ENCODE measurements at places on chromosomes 7 and 10.

DNA sequence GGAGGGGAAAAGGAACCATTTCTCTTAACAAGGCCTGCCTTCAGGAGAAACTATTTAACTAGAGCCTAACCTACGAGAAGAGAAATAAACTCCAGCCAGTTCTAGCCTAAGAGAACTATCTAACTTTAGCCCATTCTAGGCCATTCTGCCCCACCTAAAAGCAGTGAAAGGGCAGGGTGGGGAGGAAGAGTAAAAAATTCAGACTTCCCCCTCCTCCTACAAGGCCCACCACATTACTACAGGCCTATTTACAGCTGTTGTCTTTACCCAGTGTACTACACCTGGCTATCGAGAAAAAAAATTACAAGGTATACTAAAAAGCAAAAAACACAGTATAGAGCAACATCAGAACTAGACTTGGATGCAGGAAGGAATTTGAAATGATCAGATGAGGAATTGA lies 93.0 kb downstream of the KMT2C start:
- no peak overlapping the region for H3K27ac ChIP-seq
- H3K4me3 ChIP-seq: no peak overlapping the region
- H3K27me3 ChIP-seq: no peaks in the 10 kb centered on the region
- DNase-seq: no peak
- H3K4me1 ChIP-seq: no peaks in the 10 kb centered on the region

DNA sequence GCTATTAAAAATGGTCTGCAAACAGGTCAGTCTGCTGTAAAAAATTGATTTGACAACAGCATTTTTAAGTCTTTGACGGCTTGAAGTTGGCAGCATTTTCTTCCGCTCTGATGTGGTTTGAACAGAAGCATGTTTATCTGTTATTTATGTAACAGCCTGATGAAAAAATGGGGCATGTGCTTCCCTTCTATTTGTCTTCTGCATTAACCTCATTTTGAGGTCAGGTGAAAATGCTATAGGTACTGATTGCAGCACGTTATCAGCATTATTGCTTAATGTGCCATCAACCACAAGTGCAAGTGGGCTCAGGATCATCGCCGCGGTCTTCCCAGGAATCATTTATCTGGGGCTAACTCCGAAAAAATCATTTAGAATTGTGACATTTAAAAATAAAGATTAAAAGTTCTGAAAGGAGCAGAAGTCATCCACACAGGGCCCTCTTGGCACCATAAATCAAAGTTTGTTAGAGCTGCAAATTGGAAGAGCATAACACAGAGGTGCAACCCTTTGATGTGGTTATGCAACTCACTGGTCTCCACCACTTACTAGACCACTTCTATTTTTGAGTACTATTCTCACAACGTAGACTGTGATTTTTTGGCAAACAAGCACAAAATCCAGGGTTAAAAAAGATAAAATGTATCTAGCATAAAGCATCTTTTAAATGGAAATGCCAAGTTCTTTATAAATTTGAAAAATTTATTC lies 307.7 kb downstream of the MDFIC start:
- no peak for DNase-seq
- no peaks in the 10 kb centered on the region for H3K4me1 ChIP-seq
- no peak overlapping the region for H3K27ac ChIP-seq
- H3K4me3 ChIP-seq: no peak overlapping the region

DNA sequence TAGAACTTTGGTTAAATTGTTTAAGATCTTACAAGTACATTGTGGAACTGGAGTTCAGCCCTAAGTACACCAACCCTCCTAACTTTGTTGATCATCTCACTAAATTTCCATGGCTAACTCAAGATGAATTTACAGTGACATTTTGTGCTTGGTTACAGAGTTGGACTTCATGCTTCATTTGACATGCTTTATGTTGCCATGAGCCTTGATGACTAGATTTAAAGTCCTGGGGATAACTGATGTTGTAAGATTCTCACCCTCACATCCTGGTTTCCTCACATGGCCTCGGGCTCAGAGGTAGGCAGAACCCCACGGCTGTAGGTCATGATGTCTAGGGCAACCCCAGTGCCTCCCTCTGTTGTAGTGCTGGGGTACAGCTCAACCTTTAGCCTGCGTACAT lies 397.2 kb upstream of the IGFBP3 start:
- H3K4me3 ChIP-seq: no peak overlapping the region
- no peak overlapping the region for H3K27ac ChIP-seq
- no peaks in the 10 kb centered on the region for H3K4me1 ChIP-seq

DNA sequence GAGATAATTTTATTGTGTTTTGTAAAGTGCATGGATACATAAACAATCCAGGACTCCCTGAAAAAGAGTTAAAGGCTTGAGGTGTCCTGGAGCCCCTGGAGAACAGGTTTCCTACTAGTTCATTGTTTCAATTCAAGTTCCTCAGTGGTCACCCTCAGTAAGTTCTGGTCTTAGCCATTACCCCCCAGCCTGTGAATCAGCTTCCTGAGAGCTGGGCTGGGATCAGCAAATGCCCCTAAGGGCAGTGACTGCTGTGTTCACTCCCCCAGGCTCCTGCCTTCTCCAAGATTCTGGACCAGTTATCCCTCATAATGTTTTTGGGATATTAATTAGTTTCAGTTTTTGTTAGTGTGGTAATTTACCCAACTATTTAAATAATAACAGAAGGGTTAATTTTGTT lies 151.6 kb upstream of the PRSS58 start:
- DNase-seq: no peak
- no peaks in the 10 kb centered on the region for H3K36me3 ChIP-seq
- H3K27me3 ChIP-seq: no peaks in the 10 kb centered on the region

GRCh38 chr10:110897184-110897583 lies 21.8 kb downstream of the BBIP1 start:
- DNase-seq: no peak
- H3K36me3 ChIP-seq: no peaks in the 10 kb centered on the region
- no peaks in the 10 kb centered on the region for H3K27me3 ChIP-seq
- H3K27ac ChIP-seq: no peak overlapping the region
- H3K4me3 ChIP-seq: no peak overlapping the region

DNA sequence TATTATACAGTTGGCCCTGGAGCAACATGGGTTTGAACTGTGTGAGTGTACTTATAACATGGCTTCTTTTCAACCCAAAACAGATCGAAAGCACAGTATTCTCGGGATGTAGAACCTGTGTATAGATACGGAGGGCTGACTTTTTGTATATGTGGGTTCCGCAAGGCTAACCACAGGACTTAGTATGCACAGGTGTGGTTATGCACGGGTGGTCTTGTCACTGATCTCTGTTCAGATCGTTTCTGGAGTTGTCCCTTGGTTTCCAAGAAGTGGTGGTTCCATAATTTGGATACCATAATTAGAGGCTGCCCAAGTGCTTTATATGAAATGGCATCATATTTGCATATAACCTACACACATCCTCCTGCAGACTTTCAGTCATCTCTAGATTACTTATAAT lies 10.9 kb upstream of the BHLHA15 start:
- no peak overlapping the region for H3K27ac ChIP-seq
- H3K36me3 ChIP-seq: no peaks in the 10 kb centered on the region
- H3K4me3 ChIP-seq: no peak overlapping the region
- H3K27me3 ChIP-seq: no peaks in the 10 kb centered on the region
- DNase-seq: no peak

GRCh38 chr10:31340343-31340742 lies 21.3 kb downstream of the ZEB1 start:
- DNase-seq: no peak
- H3K27me3 ChIP-seq: no peaks in the 10 kb centered on the region
- no peak overlapping the region for H3K27ac ChIP-seq
- no peaks in the 10 kb centered on the region for H3K36me3 ChIP-seq

DNA sequence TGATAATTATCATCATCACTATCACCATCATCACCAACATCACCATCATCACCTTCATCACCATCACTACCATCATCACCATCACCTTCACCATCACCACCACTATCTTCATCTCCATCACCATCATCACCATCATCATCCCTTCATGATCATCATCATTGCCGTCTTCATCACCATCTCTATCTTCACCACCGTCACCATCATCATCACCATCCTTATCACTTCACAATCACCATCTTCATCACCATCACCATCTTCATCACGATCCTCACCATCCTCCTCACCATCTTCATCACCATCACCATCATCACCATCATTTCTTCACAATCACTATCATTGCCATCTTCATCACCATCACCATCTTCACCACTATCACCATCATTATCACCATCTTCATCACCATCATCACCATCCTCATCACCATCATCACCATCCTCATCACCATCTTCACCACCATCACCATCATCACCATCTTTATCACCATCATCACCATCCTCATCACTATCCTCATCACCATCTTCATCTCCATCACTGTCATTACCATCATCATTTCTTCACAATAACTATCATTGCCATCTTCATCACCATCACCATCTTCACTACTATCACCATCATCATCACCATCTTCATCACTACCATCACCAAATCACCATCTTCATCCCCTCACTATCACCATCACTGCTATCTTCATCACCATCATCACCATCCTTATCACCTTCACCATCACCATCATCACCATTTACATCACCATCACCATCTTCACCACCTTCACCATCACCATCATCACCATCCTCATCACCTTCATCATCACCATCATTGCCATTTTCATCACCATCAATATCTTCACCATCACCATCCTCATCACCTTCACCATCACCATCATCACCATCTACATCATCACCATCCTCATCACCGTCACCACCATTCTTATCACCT lies 72.4 kb upstream of the DNAAF5 start:
- H3K4me1 ChIP-seq: peaks cover 3% of the 10 kb centered on the region
- H3K4me3 ChIP-seq: no peak overlapping the region
- no peaks in the 10 kb centered on the region for H3K27me3 ChIP-seq

- DNase-seq: no peak
- H3K4me3 ChIP-seq: no peak overlapping the region
- no peaks in the 10 kb centered on the region for H3K36me3 ChIP-seq
- no peaks in the 10 kb centered on the region for H3K27me3 ChIP-seq
- H3K27ac ChIP-seq: no peak overlapping the region
Measured at GRCh38 chr10:119518176-119518575, 24.3 kb downstream of the RGS10 start.

- H3K4me1 ChIP-seq: no peaks in the 10 kb centered on the region
- no peaks in the 10 kb centered on the region for H3K27me3 ChIP-seq
- H3K36me3 ChIP-seq: no peaks in the 10 kb centered on the region
- H3K4me3 ChIP-seq: no peak overlapping the region
- peak; percentile 74 for DNase-seq
Measured at GRCh38 chr7:134605978-134606923, 40.4 kb upstream of the BPGM start.

GRCh38 chr10:123831259-123831658 lies 60.3 kb downstream of the CPXM2 start:
- no peak overlapping the region for H3K4me3 ChIP-seq
- no peaks in the 10 kb centered on the region for H3K36me3 ChIP-seq
- no peaks in the 10 kb centered on the region for H3K4me1 ChIP-seq
- H3K27me3 ChIP-seq: no peaks in the 10 kb centered on the region
- H3K27ac ChIP-seq: no peak overlapping the region

DNA sequence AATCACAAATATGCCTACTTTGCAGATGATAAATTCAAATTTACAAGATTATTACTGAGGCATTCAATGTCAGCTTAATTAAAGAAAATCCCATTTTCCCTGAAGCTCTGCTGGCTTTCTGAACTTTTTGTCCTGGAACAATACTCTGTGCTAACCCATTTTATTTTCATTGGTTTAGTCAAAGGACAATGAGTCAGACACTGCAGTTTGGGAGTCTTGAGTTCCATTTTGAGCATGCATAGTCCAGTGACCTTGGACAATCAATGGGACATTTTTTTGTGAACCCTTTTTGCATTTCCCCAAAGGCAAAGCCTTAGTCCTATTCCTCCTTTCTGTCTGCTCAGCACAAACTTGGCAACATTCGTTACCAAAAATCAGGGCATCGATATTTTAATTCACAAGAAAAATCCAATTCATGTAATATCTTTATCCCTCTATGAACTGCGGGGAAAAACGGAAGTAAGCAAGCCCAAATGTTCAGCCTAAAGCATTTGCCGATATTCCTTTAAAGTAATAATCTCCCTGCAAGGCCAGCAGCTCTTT lies 339.8 kb downstream of the RNLS start:
- H3K4me1 ChIP-seq: peaks cover 13% of the 10 kb centered on the region
- no peak for DNase-seq
- no peaks in the 10 kb centered on the region for H3K36me3 ChIP-seq
- H3K27ac ChIP-seq: no peak overlapping the region

DNA sequence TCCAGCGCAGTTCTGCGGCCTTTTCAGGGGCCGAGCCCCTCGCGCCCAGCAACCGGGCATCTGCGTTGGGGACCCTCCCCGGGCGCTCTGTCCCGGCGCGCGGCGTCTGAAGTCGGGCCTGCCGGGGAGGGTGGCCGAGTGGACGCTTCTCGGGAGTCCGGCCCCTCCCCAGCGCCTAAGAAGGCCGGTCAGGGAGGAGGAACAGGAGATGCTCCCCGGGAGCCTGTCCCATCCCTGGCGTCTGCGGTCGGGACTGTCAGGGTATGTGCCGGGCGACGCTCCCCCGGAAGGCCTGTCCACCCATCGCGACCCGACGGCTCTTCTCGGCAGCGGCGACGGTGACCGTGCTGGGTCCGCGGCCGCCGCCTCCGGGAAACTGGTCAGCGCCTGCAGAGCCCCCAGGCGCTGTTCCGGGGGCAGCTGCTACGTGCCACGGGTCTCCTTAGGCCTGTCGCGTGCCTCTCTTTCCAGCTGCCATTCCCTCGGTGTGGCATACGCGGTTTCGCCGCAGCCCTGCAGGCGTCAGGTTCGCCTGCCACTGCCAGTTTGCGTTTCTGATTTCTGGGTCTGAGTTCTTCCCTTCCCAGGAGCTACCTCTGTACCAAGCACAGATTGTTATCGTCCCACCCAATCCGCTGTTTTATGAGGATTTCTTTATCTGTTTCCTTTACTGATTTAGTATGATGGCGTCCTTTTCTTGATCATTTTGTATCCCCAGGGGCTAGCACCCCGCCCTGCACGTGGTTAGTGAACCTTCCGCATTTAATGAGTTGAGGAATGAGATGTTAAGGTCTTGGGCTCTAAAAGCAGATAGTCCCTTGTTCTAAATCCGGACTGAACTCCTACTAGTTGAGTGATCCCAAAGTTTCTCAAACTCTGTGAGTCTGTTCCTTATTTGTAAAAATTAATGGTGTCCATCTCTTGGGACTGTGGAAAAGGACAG lies 782 bp downstream of the IFIT5 start:
- H3K27me3 ChIP-seq: no peaks in the 10 kb centered on the region
- peaks cover 9% of the 10 kb centered on the region for H3K4me1 ChIP-seq
- peak overlapping the region; percentile 89 for H3K4me3 ChIP-seq
- DNase-seq: peak; percentile 39
- H3K36me3 ChIP-seq: no peaks in the 10 kb centered on the region
- H3K27ac ChIP-seq: peak overlapping the region; percentile 89

GRCh38 chr7:41955893-41956675 lies 253.2 kb upstream of the INHBA start:
- peaks cover 18% of the 10 kb centered on the region for H3K4me1 ChIP-seq
- H3K27ac ChIP-seq: no peak overlapping the region
- peak; percentile 98 for DNase-seq
- H3K4me3 ChIP-seq: no peak overlapping the region

- H3K27ac ChIP-seq: no peak overlapping the region
- no peaks in the 10 kb centered on the region for H3K27me3 ChIP-seq
Measured at GRCh38 chr7:15439853-15440252, 122.0 kb downstream of the AGMO start.

- no peak overlapping the region for H3K27ac ChIP-seq
- no peaks in the 10 kb centered on the region for H3K36me3 ChIP-seq
- no peaks in the 10 kb centered on the region for H3K27me3 ChIP-seq
- DNase-seq: no peak
- peaks cover 10% of the 10 kb centered on the region for H3K4me1 ChIP-seq
Measured at GRCh38 chr10:124983321-124983720, 41.4 kb downstream of the ZRANB1 start.
